ENCODE measurements at places on chromosomes 4 and X.

DNA sequence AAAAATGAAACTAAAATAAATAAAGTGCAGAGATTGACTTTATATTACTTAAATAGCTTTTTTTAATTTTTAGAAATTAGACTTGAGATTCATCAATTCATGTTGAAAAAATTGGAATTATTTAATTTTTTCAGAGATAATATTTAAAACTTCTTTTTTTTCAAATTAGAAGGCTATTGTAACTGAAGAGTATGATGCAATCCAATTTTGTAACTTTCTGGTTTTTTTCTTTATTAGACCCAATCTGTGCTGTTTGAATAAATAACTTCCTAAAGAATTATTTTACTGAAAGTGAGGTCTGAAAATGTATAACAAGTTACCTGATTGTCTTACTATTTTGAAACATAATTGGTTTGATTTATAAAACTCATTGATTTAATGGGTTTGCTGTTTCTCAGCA is 200.9 kb downstream of the MAD2L1 start:
- H3K27me3 ChIP-seq: no peaks in the 10 kb centered on the region
- no peak overlapping the region for H3K27ac ChIP-seq
- H3K4me3 ChIP-seq: no peak overlapping the region
- H3K4me1 ChIP-seq: no peaks in the 10 kb centered on the region
- no peak for DNase-seq

DNA sequence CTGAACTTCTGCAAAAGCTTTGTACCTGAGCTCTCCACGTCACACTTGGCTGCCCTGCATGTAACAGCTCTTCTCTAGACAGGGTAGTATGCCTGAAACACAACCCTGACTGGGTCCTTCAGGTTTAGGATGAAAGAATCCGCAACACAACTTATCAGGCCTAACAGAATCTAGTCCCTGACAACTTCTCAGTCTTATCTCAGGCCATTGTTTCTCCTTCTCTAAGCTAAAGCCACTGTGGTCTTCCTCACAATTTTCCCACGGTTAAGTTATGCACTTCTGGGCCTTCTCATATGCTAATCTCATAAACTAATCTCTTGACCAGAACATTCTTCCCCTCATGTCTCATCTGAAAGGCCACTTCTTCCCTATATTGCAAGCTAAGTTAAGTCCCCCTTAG is 10.8 kb upstream of the TMPRSS11B start:
- no peaks in the 10 kb centered on the region for H3K4me1 ChIP-seq
- peak; percentile 52 for DNase-seq
- no peaks in the 10 kb centered on the region for H3K27me3 ChIP-seq
- no peak overlapping the region for H3K27ac ChIP-seq

- no peaks in the 10 kb centered on the region for H3K4me1 ChIP-seq
- no peaks in the 10 kb centered on the region for H3K27me3 ChIP-seq
- no peak for DNase-seq
- H3K4me3 ChIP-seq: no peak overlapping the region
- H3K27ac ChIP-seq: no peak overlapping the region
Measured at GRCh38 chrX:100850317-100850716, 23.8 kb downstream of the NOX1 start.

- DNase-seq: no peak
- peaks cover 58% of the 10 kb centered on the region for H3K27me3 ChIP-seq
- H3K4me3 ChIP-seq: no peak overlapping the region
- H3K27ac ChIP-seq: no peak overlapping the region
- H3K4me1 ChIP-seq: no peaks in the 10 kb centered on the region
Measured at GRCh38 chr4:56690393-56690792, 9.3 kb upstream of the HOPX start.

GRCh38 chrX:53435997-53436396 is 1.8 kb upstream of the HSD17B10 start:
- peaks cover 3% of the 10 kb centered on the region for H3K4me1 ChIP-seq
- DNase-seq: peak; percentile 63
- H3K27ac ChIP-seq: no peak overlapping the region
- H3K4me3 ChIP-seq: no peak overlapping the region
- H3K36me3 ChIP-seq: peaks cover 14% of the 10 kb centered on the region

GRCh38 chr4:157582141-157582540 is 361.6 kb downstream of the GRIA2 start:
- DNase-seq: no peak
- no peak overlapping the region for H3K4me3 ChIP-seq
- no peaks in the 10 kb centered on the region for H3K36me3 ChIP-seq
- H3K4me1 ChIP-seq: no peaks in the 10 kb centered on the region
- H3K27me3 ChIP-seq: no peaks in the 10 kb centered on the region
- no peak overlapping the region for H3K27ac ChIP-seq

DNA sequence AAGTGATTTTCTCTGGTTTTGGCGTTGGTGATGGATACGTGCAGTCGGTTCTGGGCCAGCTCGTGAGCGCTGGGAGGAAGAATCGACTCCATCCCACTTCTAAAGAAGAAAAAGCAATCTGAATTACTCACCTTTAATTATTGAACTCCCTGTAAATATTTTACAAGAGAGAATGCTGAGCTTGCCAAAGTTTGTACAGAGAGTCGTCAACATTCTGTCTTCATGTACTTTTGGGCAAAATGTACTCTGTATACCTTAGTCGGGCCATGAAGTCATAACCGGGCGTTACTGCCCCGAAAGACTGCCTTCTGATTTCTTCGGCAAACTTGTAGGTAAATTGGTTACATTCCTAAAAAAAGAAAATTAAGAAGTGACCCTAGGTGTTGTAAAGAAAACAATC is 5.5 kb downstream of the PNPLA4 start:
- H3K36me3 ChIP-seq: peaks cover 61% of the 10 kb centered on the region
- H3K4me1 ChIP-seq: peaks cover under 1% of the 10 kb centered on the region
- H3K4me3 ChIP-seq: no peak overlapping the region
- H3K27me3 ChIP-seq: no peaks in the 10 kb centered on the region
- DNase-seq: no peak

DNA sequence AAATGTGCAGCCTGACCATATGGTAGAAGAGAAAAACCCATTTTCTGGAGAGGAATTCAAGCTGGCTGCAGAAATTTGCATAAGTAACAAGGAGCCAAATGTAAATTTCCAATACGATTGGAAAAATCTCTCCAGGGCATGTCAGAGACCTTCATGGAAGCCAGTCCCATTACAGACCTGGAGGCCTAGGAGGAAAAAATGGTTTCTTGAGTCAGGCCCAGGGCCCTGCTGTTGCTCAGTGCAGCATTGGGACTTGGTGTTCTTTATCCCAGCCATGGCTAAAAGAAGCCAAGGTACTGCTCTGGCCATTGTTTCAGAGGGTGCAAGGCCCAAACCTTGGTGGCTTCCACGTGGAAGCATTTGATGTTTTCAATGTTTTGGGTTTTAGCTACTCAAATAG is 70.6 kb downstream of the MAGEC2 start:
- no peaks in the 10 kb centered on the region for H3K27me3 ChIP-seq
- no peaks in the 10 kb centered on the region for H3K36me3 ChIP-seq
- no peak overlapping the region for H3K4me3 ChIP-seq
- H3K27ac ChIP-seq: no peak overlapping the region
- H3K4me1 ChIP-seq: no peaks in the 10 kb centered on the region

GRCh38 chrX:152020888-152021287 is 46.4 kb upstream of the GABRE start:
- no peak overlapping the region for H3K27ac ChIP-seq
- no peaks in the 10 kb centered on the region for H3K4me1 ChIP-seq
- no peaks in the 10 kb centered on the region for H3K36me3 ChIP-seq

- no peak overlapping the region for H3K4me3 ChIP-seq
- H3K27me3 ChIP-seq: no peaks in the 10 kb centered on the region
- H3K36me3 ChIP-seq: no peaks in the 10 kb centered on the region
- H3K27ac ChIP-seq: no peak overlapping the region
Measured at GRCh38 chrX:15564981-15565579, 35.7 kb downstream of the ACE2 start.

DNA sequence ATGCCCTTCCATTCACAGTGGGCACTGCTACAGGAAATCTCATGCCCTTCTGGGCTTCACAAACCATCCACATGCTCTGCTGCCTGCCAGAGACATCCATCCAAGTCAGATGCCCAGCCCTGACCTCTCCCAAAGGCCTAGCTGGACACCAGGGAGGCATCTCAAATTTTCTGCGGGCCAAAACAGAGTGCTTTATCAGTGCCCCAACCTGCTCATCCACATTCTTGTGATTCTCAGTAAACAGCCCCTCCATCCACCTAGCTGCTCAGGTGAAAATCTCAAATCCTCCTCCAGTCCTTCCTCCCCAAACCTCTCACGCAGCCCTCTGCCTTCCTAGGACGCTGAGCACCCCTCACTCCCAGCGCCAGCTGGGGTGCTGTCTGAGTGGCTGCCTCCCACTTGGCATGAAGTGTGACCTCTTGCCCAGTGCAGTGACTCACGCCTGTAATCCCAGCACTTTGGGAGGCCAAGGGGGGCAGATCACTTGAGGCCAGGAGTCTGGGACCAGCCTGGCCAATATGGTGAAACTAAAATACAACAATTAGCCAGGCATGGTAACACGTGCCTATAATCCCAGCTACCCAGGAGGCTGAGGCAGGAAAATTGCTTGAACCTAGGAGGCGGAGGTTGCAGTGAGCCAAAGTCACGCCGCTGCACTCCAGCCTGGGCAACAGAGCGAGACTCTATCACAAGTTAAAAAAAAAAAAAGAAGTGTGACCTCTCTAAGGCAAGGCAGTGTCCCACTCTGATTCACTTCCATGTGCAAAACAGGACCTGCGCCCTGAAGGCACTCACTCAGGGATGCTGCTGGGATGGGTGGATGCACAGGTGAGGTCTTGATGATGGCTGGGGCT is 1.7 kb upstream of the AFAP1 start:
- H3K27ac ChIP-seq: peak overlapping the region; percentile 60
- H3K36me3 ChIP-seq: no peaks in the 10 kb centered on the region
- H3K4me3 ChIP-seq: no peak overlapping the region
- no peaks in the 10 kb centered on the region for H3K27me3 ChIP-seq
- peaks cover 23% of the 10 kb centered on the region for H3K4me1 ChIP-seq
- peak; percentile 66 for DNase-seq

DNA sequence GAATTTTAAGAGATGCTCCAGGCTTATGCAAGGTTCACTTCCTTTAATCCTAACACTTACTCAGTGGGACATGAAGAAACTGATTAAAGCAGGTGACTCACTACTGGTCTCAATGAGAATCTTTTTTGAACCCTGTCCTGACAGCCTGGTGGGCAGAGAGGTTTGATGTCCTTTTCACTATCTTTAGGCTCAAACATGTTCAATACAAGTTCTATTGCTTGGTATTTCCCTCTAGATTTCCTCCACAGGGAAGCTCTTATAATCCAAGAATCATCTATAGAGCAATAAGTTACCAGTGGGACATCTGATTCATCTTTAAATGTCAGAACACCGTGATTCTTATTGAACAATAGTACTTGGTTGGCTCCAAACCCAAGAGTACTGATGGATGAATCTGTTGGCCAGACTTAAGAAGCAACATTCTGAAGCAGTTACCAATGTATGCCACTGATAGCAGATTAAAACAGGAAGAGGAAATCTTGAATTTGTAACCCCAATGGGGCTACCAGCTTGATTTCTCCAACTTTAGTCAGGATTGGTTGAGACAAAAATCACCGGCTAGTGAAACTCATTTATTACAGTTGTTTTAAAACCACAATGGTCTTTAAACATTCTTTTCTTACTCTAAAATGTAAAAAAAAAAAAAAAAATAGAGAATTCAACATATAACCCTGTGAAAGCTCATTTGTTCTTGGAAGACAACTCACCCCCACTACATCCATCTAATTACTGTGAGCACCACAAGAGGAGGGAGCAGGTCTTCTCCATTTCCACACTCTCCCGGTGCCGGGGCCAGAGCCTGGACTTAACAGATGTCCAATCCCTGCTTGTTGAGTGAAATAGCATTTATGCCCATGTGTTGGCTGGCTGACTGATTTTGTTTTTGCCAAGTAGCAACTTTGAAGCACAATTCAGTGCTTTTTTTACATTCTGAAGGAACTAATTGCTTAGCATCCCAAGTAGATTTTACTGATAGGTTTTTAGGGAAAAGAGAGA is 43.3 kb downstream of the FGFBP1 start:
- H3K27ac ChIP-seq: no peak overlapping the region
- no peaks in the 10 kb centered on the region for H3K27me3 ChIP-seq
- DNase-seq: peak; percentile 18
- peaks cover 3% of the 10 kb centered on the region for H3K4me1 ChIP-seq
- H3K4me3 ChIP-seq: no peak overlapping the region

DNA sequence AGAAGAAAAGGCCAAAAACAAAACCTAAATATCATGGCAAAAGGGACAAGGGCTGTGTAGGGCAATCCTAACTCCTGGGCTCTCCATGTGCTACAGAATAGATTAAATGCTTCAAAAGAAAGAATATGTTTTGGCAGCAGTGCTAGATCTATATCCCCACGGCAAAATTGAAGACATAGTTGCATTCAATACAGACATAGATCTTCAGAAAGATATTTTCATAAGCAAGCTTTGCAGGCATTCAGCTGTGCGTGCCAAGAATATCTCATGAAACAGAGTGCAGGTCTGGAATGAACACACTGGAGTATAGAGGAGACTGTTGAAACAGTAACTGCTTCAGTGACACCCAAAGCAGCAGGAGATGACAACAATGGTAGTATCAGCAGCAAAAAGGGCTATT is 1476.9 kb downstream of the ARAP2 start:
- H3K4me1 ChIP-seq: no peaks in the 10 kb centered on the region
- no peak overlapping the region for H3K4me3 ChIP-seq
- no peaks in the 10 kb centered on the region for H3K36me3 ChIP-seq
- H3K27ac ChIP-seq: no peak overlapping the region
- H3K27me3 ChIP-seq: no peaks in the 10 kb centered on the region

GRCh38 chr4:188262464-188262863 is 123.2 kb downstream of the TRIML1 start:
- peak; percentile 32 for DNase-seq
- peak overlapping the region; percentile 8 for H3K27ac ChIP-seq
- H3K36me3 ChIP-seq: no peaks in the 10 kb centered on the region

Data from mesenchymal stem cell (in vitro differentiated cells and primary cell).